Tibial nerve (tissue), 4 donors: ENCODE measurements at places on chromosomes 16 and 17. TPM values are rescaled to one million over a fixed set of nuclear protein-coding genes. Genes with fewer than 3 reads are reported as not detected.

CD300LF gene
- total RNA-seq, result not detected

GPR179 gene
- not detected for total RNA-seq

KREMEN2 gene
- not detected for total RNA-seq

ZNF385C gene
- total RNA-seq, result 0.20 TPM

NT5C gene
- 158 TPM for total RNA-seq

ODAD4 gene
- 5.2 TPM for total RNA-seq

SPAG9 gene
- total RNA-seq, result 199 TPM

- H3K27ac ChIP-seq, result peak overlapping the region; percentile 30
- no peaks in the 10 kb centered on the region for H3K36me3 ChIP-seq
- H3K4me1 ChIP-seq, result no peaks in the 10 kb centered on the region
- H3K27me3 ChIP-seq, result no peaks in the 10 kb centered on the region
These were observed 61.1 kb downstream of the NT5M start for GRCh38 chr17:17364338-17364667.

GRCh38 chr16:4412159-4412558, 4.2 kb downstream of the CORO7 start:
- no peak for DNase-seq
- peaks cover 37% of the 10 kb centered on the region for H3K4me1 ChIP-seq
- H3K36me3 ChIP-seq, result no peaks in the 10 kb centered on the region
- H3K4me3 ChIP-seq, result no peak overlapping the region

GRCh38 chr17:57106836-57107497, 21.9 kb downstream of the AKAP1 start:
- H3K4me3 ChIP-seq, result no peak overlapping the region
- H3K27me3 ChIP-seq, result no peaks in the 10 kb centered on the region
- no peaks in the 10 kb centered on the region for H3K4me1 ChIP-seq
- H3K36me3 ChIP-seq, result no peaks in the 10 kb centered on the region

DNA sequence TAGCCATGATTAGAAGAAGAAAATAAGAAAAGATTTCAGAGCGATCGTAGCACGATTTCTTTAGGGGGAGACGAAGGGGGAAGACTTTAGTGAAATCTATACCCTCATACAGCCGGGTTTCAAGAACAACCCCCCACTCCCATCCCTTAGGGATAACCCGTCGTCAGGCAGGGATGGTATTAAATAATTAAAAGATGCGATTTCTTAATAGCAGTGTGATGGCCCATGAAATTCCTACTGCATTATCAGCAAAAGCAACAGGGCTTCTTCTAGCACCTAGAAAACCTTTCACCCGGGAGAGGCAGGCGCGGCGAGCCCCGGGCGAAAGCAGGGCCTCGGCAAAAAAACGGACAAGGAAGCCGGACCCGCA, 1.4 kb downstream of the CDH11 start:
- H3K4me3 ChIP-seq, result peak overlapping the region; percentile 57
- no peak for DNase-seq
- peak overlapping the region; percentile 77 for H3K27ac ChIP-seq
- H3K27me3 ChIP-seq, result no peaks in the 10 kb centered on the region
- H3K4me1 ChIP-seq, result peaks cover 18% of the 10 kb centered on the region
- no peaks in the 10 kb centered on the region for H3K36me3 ChIP-seq

GRCh38 chr17:3800362-3801271, at the start of gene ITGAE:
ITGAE (minus strand) TSS chr17:3801188; CDS start chr17:3801144, 44 bp downstream.
- peaks cover 11% of the 10 kb centered on the region for H3K36me3 ChIP-seq
- H3K4me1 ChIP-seq, result no peaks in the 10 kb centered on the region
- no peak within 1 kb of the TSS for H3K27ac ChIP-seq
- no peak for DNase-seq

GRCh38 chr16:64365448-64365931, 756.4 kb downstream of the CDH11 start:
- no peak overlapping the region for H3K4me3 ChIP-seq
- no peak for DNase-seq
- H3K27me3 ChIP-seq, result no peaks in the 10 kb centered on the region
- H3K36me3 ChIP-seq, result no peaks in the 10 kb centered on the region

DNA sequence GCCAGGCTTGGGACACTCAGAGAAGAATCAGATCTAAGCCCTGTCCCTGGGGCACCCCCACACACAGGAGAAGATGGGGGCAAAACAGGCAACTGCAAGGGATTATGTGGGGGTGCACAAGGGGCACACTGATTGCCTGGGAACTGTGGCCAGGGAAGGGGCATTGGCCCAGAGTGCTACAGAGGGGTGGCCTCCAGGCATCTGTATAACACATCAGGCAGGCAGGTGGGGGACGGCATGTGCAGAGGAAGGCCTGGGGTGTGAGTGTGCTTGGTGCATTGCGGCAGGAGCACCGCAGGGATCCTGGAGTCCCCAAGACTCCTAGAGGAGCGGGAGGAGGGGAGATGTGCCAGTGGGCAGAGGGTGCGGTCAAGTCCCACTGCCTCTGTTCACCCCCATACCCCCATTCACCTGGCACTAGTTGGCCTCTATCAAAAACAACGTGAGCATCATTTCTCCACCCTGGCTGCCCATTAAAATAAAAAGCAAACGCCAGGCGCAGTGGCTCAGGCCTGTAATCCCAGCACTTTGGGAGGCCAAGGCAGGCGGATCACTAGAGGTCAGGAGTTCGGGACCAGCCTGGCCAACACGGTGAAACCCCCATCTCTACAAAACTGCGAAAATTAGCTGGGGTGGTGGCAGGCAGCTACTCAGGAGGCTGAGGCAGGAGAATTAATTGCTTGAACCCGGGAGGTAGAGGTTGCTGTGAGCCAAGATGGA, 41.5 kb downstream of the C16orf82 start:
- no peak overlapping the region for H3K27ac ChIP-seq
- no peaks in the 10 kb centered on the region for H3K36me3 ChIP-seq

- peaks cover 68% of the 10 kb centered on the region for H3K36me3 ChIP-seq
- no peak overlapping the region for H3K27ac ChIP-seq
- no peak overlapping the region for H3K4me3 ChIP-seq
- H3K4me1 ChIP-seq, result peaks cover 17% of the 10 kb centered on the region
- H3K27me3 ChIP-seq, result no peaks in the 10 kb centered on the region
These were observed 12.4 kb downstream of the WSB1 start for GRCh38 chr17:27306276-27306835.

- no peaks in the 10 kb centered on the region for H3K27me3 ChIP-seq
- H3K4me1 ChIP-seq, result no peaks in the 10 kb centered on the region
- H3K4me3 ChIP-seq, result no peak overlapping the region
- H3K36me3 ChIP-seq, result no peaks in the 10 kb centered on the region
- no peak for DNase-seq
- no peak overlapping the region for H3K27ac ChIP-seq
These were observed 218.7 kb downstream of the MRTFB start for GRCh38 chr16:14289692-14290340.

DNA sequence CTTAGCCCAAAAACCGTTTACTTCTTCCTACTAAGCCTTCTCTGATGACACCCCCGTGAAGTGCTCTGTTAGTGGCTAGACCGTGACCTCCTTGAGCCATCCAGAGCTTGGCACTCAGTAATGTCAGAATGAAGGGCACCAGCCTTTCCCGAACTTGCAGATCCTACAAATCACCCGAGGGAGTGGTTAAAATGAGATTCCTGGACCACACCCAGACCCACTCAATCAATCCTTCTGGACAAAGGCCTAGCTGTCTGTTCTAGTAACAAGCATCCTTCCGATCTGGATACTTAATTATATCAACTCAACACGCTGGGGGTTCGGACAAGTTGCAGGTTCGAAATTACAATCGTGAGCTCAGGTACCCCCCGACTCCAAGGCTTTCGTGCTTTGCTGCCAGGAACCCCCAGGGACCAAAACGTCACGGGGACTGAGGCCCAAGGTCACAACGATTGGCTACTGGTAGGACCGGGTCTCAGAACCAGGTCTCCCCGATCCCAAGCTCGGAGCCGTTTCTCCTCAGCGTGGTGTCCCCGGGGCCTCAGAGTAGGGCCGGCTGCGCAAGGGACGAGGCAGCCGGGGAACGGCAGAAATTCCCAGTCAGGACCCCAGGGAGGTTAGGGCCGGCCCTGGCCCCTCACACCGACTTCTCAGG, 527 bp downstream of the CIAPIN1 start:
- DNase-seq, result peak; percentile 17
- H3K27me3 ChIP-seq, result no peaks in the 10 kb centered on the region
- H3K27ac ChIP-seq, result peak overlapping the region; percentile 93
- peaks cover 10% of the 10 kb centered on the region for H3K36me3 ChIP-seq

DNA sequence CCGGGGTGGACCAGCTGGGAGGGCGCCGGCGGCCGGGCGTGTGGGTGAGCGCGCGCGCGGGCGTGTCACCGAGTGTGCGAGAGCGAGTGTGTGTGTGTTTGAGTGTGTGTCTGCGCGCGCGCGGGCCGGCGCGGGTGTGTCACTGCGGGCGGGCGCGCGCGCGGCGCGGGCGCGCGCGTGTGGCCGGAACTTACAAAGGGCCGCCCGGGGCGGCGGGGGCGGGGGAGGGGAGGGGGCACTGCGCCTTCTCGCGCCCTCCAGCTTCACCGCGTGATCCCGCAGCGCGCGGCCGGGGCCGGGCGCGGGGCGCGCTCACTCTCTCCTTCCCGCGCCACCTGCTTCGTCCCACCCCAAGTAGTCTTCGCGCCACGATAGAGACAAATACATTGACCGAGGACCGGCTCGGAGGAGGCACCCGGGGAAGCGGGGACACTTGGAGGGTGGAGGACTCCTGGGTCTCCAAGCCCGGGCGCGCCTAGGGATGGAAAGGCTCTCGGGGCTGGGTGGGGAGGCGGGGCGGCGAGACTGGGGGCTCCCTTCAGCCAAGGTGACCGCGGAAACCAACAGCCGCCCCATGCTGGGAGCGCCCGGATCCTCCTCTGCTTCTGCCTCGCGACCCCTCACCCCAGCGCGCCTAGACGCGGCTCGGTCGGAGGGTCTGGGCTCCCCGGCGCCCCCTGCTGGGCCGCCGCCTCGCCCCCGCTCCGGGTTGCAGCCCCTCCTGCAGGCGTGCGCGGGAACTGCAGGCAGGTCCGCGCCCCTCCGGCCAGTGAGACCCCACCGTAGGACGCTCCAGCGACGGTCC, at the start of gene SRCIN1:
Gene SRCIN1 (minus strand): TSS at position 112 of the 805 bp plus-strand sequence. CDS start 247 bp downstream, outside the sequence.
- H3K4me3 ChIP-seq, result peak within 1 kb of the TSS; percentile 50
- no peak for DNase-seq
- H3K36me3 ChIP-seq, result no peaks in the 10 kb centered on the region
- peaks cover 9% of the 10 kb centered on the region for H3K4me1 ChIP-seq
- peaks cover 76% of the 10 kb centered on the region for H3K27me3 ChIP-seq

GRCh38 chr16:10835281-10835931, 16.8 kb upstream of the TVP23A start:
- no peaks in the 10 kb centered on the region for H3K27me3 ChIP-seq
- no peak for DNase-seq
- H3K4me3 ChIP-seq, result no peak overlapping the region
- H3K36me3 ChIP-seq, result no peaks in the 10 kb centered on the region
- no peak overlapping the region for H3K27ac ChIP-seq

- peaks cover 9% of the 10 kb centered on the region for H3K4me1 ChIP-seq
- H3K36me3 ChIP-seq, result no peaks in the 10 kb centered on the region
- H3K27me3 ChIP-seq, result no peaks in the 10 kb centered on the region
- no peak for DNase-seq
These were observed 53.8 kb downstream of the PECAM1 start for GRCh38 chr17:64336760-64337413.

DNA sequence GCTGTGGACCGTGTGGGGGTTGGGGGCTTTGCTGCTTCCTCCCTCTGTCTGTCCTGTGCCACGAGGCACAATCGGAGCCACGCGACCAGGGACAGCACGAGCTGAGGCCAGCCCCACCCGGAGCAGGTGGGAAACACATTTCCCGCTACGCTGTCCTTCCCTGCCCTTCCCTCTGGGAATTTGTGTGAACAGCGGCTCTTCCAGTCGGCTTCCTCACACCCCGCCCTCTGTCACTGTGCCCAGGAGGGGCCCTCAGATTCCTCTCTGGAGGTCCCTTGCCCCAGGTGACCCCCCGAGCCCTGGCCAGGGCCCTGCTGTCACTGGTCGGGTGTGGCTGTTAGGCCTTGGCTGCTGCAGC, 19.6 kb downstream of the SPIRE2 start:
- no peaks in the 10 kb centered on the region for H3K27me3 ChIP-seq
- H3K4me3 ChIP-seq, result no peak overlapping the region
- H3K27ac ChIP-seq, result no peak overlapping the region
- DNase-seq, result no peak
- no peaks in the 10 kb centered on the region for H3K36me3 ChIP-seq
- H3K4me1 ChIP-seq, result no peaks in the 10 kb centered on the region
